NCI-H146 (cell line): ENCODE measurements at places on chromosomes 6 and 20.

GRCh38 chr6:43644940-43645612 lies at the start of gene RSPH9:
Gene RSPH9 (plus strand): TSS chr6:43645036. CDS start chr6:43645099, 63 bp downstream.
- DNase-seq: no peak

DNA sequence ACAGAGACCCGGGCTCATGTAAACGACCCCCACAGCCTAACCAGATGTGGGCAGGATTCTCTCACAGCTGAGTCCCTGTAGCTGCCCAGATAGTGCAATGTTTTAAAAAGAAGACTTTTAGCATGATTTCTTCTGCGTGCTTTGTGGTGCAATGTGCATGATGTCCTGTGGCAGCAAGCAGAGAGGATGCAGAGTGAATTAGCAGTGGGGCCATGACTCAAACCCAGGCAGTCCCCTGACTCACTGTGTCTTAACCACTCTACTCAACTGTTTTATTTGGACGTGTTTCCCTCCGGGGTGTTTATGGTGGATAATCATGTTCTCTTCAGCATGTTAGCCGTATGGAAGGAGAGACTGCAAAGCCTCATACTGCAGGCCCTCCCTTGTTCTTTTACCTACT lies 247.9 kb downstream of the SLC24A3 start:
- no peak for DNase-seq

- no peak for DNase-seq
Observed at GRCh38 chr20:24699321-24700165, 230.1 kb downstream of the SYNDIG1 start.

DNA sequence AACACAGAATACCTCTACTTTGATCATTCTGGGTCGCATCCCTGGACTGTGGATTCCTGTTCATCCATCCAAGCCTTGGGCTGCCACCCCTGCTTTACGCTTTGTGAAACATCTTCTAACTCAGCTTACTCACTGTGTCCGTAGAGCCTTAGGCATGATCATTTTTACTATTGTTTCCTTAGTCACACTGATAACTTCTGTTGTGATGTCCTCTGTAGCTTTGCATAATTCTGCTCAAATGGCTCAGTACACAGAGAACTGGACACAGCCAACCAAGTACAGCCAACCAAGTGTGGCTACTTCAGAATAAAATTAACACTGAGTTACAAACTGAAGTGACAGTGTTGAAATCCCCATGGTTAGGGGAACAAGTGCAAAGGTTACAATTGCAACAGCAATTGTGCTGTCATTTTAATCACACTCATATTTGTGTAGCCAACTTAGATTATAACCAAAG lies 8.6 kb upstream of the FKBP1A start:
- no peak for DNase-seq

GRCh38 chr20:61874421-61875068 lies 191.1 kb downstream of the TAF4 start:
- no peak for DNase-seq
